ENCODE measurements at places on chromosomes 5 and 9.
A peak's percentile ranks its signal among the peaks of the same experiment; 100 is the strongest.

DNA sequence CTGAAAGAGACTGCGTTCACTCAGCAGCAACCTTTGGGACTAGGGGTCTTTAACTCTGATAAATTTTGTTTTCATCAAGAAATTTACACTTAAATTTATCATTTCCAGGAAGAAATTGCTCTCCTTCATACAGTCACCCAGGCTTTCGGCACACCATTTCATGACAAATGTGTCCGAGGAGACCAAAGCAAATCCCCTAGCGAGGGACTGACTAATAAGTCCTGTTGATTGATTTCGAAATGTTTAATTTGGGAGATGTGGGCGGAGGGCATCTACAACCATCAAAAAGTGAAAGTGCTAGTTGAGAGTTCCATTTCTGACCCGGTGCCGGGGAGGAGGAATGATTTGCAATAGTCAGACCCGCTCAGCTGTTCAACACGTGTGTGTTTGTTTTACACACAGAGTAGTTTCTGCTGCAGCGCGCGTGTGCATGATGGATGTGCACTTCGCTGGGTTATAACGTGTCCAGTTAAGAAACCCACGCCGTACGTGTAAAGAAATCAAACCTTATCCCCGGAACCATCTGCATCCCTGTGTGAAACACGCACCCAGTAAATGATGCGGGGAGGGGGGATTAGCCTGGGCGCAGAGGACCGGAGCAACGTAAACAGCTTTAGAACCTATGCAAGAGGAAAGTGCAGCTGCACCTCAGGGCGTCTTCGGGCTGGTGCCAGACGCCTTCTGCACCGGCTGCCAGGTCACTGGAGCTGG, 845 bp upstream of the NR4A3 start:
- DNase-seq = peak; percentile 60

DNA sequence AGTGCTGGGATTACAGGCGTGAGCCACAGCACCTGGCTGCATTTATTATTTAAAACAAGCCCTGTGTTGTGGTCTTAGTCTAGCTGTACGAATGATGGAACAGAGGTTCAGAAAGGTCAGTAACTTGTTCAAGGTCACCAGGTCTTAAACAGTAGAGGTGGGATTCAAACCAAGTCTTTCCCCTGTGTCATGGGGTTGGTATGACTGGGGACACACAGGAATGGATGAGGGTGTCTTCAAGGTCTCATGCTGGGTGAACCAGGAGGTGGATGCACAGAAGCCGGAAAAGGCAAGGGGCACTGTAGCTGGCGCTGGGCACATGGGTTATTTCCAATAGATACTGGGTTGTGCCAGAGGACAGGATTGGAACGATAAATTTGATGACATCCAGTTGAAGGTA, 32.2 kb upstream of the TJP2 start:
- DNase-seq = no peak

- peak; percentile 21 for DNase-seq
Observed at GRCh38 chr9:7536310-7536939, 263.2 kb downstream of the DMAC1 start.

DNA sequence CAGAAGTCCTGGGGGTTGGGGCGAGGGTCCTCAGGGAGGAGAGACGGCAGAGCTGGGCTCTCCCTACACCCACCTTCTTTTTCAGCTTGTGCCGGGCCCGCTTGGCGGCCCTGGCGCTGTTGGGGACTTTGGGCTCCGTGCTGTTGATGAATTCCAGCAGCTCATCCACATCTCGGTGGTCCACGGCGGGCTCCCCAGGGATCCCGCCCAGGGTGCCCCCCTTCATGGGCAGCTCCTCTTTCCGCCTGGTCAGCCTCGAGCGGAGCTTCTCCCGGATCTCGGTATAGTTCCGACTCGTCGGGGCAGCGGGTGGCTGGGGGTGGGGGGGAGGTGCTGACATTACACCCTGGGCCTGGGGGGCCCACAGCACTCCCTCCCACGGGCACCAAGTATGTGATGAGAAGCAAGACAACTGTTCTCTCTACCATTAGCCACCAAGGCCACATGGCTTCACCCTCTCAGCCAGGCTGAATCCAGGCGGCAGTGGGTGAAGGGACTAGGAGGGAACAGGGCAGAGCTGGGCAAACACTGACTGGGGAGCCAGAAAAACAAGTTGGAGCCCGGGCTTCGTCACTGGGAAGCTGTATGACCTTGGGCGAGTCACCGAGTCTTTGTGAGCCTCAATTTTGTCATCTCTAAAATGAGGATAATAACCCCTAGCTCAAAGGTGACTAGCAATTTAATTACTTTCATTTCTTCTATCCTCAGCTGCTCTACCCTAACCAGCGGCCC, 14.6 kb upstream of the DDX41 start:
- no peak for DNase-seq

DNA sequence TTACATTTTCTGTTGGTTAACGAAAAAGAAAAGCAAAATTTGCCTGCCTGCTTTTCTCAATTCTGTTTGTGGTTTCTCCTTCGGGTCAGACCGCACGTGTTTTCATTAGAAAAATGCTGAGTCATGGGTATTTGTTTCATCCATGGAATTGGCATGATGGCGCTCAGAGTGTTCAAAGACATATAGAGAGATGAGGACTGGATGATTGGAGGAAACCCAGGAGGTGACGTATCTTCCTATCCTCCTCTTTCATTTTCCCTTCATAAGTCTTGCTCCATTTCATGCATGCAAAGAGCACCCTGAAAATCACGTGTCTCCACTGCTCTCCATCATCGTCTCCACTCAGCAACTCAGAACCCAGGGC, 353.8 kb upstream of the WWC1 start:
- no peak for DNase-seq

GRCh38 chr5:56160723-56161438, 72.2 kb downstream of the ANKRD55 start:
- DNase-seq = no peak

GRCh38 chr9:129109537-129109903, 1.1 kb downstream of the CRAT start:
- peak; percentile 41 for DNase-seq

DNA sequence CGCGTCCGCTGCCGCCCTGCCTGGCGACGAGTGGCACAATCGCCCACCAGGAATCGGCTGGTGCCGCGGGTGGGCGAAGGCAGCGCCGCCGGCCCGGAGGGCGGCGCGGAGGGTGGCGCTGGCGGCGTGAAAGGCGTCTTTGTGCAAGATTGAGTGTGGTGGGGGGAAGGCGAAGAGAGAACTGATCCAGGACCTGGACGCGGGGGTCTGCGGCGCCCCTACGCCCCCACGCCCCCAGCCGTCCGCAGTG, 4.6 kb upstream of the RGMB start:
- DNase-seq = no peak

GRCh38 chr5:78573318-78573717, 75.3 kb downstream of the LHFPL2 start:
- DNase-seq = no peak

GRCh38 chr9:37919246-37919955, 15.5 kb upstream of the SLC25A51 start:
- no peak for DNase-seq

- no peak for DNase-seq
Observed at GRCh38 chr5:5297432-5298067, 124.9 kb upstream of the ICE1 start.

DNA sequence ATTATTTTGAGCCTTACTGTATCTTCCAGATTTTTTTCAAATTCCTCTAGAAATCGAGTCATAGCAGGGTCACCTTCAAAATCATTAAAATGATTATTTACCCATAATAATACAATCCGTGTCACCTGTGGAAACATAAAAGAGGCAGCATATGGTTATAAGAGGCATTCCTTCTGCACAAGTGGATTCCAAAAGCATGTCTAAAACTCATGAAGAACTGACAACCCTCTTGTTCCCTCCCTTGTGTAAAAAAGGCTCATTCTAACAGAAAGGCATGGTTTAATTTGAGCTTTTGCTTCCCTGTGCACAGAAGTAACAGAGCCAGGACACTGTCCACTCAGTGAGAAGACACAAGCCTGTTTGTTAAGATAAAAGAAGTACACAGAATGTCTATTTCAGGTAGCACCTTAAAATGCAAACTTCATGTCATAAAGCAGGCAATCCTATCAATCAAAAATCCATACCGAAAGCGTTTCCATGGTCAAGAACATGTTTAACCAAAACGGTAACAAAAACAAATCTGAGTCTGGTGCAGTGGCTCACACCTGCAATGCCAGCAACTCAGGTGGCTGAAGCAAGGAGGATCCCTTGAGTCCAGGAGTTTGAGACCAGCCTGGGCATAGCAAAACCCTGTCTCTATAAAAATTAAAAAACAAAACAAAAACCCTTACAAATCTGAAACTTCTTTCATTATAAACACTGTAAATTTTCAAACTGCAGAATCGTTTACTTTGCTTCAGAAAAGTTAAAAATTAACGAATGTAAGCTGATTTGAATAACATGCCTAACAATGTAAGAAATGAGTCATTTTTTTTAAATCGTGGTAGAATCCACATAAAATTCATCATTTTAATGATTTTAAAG, 139.3 kb downstream of the RAPGEF6 start:
- no peak for DNase-seq

DNA sequence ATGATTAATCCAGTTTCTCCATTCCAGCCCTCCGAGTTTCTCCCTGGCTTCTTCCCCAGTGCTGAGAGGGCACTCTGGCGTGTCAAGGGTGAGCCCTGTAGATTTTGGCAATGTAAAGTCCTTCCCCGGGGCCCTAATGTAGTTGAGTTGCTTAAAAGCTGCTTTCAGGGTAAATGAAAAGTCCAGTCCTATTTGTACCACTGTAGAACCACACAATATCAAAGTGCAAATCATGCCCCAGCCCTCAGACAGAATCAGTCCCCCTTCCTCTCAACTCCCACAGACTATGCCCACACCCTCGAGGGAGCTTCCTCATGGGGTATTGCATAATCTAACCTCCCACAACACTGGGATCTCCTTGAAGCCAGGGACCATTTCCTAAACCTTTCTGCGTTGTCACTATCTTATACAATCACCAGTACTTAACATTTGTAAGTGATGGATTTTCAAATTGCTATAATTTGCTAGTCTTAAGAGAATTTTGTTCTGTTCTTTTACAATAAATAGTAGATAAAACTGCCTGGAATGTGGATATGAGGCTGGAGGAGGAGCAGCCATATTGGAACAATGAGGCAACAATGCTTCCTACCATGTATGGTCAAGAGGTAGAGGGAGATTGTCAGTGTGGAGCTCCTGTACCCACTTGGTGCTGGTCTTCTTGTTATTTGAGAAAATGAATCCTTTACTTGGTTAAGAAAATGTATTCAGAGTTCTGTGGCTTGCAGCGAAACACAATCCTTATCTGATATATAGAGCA, 34.4 kb downstream of the ZNF366 start:
- no peak for DNase-seq

DNA sequence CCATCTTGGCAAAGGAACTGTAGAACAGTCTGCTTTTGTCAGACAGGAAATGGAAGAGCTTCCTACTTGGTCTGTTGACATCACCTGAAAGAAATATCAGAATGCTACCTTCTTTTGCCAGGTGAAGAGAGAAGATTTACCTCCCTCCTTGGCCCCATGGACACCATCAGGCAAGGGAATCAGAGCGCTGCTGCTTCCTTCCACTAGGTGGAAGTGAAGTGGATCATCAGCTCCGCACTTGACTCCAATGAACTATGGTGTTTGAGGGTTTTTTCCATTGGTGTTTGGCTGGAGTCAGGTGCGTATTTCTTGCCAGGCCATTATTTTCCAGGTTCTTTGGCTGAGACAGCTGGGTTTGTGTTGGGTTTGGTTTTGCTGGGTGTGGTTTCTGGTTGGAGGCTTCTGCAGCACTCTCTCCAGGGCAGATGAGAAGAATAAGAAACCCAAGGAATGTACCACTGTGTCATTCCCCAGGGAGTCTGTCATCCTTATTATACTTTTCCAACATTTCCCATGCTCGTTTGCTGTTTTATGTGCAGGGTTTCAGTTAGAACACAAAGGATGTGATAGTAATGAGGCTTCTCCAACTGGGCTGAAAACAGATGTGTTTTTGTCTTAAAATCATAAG, 12.4 kb downstream of the SPATA31E1 start:
- DNase-seq = no peak

DNA sequence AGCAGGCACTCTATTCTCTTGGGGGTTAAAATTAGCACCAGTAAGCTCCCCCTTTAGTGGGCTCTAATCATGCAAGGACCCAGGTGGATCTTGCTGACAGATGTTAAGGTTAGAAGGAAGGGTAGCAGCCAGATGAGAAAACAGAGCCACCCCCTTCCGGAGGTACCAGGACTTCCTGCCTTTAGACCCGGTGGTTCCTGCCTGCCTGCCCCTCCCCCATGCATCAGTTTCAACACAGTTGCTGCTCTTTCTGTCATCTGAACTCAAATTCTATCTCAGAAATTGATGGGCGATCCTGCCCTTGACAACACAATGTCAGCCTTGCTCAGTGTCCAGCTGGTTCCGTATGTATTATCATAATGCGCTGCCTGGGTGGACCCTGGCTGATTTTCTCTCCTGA, 287.3 kb downstream of the EBF1 start:
- no peak for DNase-seq

DNA sequence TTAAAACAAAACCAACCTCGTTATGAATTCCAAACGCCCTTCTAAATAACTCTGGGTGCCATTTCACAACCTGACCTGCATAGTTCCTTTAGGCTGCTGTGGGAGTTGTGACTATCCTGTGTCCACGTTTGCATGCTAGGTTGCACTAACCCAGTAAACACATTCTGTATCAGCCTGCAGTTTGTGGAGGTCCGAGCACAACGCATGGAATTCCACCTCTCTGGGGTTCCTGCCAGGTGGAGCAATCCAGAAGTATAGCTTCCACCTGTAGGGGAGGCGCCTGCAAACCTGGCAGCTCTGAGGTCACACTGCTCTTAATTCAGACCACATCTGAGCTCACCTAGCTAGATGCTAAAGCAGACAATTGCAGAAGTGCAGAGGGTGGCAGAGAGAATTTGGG, 57.2 kb downstream of the MARCHF3 start:
- no peak for DNase-seq

- peak; percentile 95 for DNase-seq
Observed at GRCh38 chr5:125408448-125409233, 662.2 kb upstream of the ZNF608 start.

DNA sequence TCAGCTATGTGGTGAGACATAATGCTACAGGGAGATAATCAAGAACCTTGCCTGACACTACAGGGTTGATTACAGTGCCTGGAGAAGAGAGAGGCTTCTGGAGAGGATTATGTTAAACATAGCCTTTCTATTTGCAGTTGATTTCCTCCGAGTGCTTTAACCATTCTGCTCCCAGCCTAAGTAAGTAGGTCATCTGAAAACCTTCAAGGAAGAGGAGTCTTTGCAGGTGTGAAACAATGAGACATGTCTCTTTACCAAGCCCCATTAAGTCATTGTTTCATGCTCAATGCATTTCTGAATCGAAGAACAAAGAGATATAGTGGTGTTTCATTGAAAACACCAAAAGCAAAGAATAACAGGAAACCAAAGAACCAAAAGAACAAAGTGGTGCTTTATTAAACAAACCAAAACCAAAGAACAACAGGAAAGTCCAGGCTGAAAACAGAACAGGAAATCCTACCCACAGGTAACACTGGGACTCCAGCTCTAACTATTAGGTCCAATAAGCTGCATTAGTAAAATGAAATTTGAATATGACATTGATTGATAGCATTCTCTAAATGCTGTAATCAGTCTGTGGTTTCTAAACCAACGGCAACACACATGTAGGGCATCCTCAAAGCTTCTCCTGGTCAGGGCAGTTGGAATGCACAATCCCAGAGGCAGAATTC, 113.3 kb upstream of the SPATA31D4 start:
- DNase-seq = no peak

Data from EL (cell line).